Forelimb muscle (tissue), 1 donor: ENCODE measurements at places on chromosomes 7 and 10.

DNA sequence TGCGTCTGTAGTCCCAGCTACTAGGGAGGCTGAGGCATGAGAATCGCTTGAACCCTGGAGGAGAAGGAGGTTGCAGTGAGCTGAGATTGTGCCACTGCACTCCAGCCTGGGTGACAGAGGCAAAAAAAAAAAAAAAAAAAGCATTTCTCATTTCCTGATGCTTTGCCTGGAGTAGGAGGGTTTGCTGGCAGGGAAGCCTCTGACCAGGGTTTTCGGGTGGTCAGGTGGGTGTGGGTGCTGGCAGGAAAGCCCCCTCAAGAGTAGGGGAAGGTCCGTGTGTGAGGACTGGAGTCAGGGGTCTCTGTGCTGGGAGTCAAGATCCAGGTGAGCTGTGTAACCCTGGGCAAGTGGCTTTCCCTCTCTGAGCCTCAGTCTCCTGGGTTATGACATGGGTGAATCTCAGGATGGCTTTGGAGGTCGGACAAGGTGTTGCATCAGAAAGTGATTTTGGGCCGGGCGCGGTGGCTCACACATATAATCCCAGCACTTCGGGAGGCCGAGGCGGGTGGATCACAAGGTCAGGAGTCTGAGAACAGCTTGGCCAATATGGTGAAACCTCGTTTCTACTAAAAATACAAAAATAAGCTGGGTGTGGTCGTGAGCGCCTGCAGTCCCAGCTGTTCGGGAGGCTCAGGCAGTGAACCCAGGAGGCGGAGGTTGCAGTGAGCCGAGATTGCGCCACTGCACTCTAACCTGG lies 3.2 kb downstream of the AMZ1 start:
- no peak for DNase-seq

DNA sequence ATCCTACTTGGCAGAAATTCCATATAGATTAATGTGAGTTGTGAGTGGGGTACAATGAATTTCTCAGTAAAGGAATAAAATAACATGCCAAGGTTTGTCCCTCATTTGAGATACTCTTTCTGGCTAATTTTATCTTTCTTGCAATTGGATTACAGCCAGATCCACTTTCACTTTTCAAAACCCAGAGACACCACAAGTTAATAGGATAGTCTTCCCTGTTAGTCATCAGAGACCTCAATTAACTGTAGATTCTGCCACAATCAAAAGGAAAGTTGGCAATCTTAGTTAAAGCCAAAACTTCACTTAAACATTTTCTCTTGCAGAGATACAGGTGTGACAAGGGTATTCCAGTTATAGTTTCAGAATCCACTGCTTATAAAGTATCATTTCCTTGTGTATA lies 91.4 kb upstream of the PHYHIPL start:
- DNase-seq: no peak

GRCh38 chr10:30999070-30999712 lies 32.5 kb downstream of the ZNF438 start:
- DNase-seq: no peak

DNA sequence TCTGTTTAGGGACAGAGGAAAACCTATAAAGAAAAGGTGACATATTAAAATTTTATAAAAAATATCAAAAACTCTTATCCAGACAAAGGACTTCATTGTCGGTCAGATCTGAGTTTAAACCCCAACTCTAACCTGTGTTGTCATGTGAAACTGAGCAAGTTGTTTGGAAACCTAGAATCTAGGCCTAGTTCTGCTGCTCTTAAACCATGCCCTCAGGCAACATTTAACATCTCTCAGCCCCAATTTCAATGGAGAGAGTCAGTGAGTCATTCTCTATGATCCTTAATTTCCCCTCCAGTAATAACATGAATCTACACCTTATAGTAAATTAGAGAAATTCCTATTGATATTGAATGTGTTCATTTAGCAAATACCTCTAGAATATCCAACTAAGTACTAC lies 192.3 kb downstream of the IMMP2L start:
- no peak for DNase-seq

- no peak for DNase-seq
These were observed 58.7 kb downstream of the PLPP4 start for GRCh38 chr10:120515741-120516140.

GRCh38 chr7:114062810-114063209 lies 144.0 kb upstream of the PPP1R3A start:
- DNase-seq: no peak

DNA sequence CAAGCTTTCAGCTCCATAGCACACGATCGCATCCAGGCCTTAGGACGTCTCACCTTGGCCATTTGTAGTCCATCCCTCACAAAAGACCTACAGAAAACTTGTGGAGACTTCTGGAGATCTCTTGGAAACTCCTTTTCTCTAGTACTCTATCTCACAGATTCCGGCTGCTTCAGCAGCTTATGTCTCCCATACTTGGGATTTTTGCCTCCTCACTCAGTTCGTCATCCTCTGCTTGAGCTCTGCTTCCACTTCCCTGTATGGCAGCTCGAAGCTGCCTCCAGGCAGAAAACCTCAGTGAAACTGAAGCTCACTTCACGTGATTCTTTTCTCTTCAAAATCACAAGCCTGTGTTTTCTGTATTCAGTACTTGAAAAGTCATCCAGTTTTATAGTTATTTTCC lies 178.7 kb upstream of the GDF10 start:
- no peak for DNase-seq

GRCh38 chr10:688312-689120 lies 952 bp downstream of the DIP2C start:
- DNase-seq: no peak

- DNase-seq: no peak
These were observed 4.4 kb downstream of the OPN4 start for GRCh38 chr10:86658751-86659150.

- no peak for DNase-seq
These were observed 33.0 kb downstream of the ORC5 start for GRCh38 chr7:104174798-104175197.

DNA sequence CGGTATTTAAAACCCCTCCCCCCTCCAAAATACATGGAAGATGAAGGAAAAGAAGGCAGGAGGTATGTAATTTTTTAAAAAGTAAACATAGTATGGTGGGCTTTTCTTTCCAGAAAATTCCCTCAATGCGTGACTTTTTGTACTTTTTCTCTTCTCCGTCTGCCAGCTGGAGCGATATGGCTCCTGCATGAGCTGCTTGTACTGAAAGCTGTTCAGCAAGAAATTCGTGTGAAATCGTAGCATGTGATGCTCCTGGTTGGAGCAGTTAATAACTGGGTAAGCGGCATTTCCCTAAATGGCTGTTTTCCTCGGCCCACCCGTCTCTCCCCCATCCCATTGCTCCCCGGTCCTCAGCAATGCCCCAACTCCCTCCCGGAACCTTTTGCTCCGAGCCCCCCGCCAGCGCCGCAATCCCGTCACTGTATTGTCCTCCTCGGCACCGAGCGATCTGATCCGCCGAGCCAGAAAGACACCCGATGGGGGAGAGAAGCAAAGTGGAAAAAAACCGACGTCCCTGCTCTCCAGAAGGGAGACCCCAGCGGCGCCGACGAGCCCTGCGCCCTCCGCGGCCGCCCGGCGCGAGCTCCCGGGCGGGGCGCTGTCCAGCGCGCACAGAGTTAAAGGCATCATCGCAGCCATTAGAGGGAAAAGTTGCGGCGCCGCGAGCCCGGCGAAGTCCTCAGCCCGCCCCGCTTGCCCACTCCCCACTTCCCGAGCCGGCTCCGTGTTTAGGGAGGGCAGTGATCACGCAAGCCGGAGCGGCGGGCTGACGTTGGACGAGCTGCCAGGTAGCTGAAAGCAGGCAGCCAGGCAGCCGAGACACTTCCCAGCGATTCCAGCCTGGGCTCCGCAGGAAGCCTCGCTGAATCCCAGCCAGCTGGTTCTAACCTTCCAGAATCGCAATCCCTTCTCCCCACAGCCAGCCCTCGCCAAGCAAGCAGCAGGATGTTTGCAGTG lies at the start of gene VSTM2A:
Gene VSTM2A (plus strand): TSS at position 707 of the 957 bp plus-strand sequence. CDS start 356 bp downstream, outside the sequence.
- DNase-seq: no peak

- no peak for DNase-seq
These were observed 51.8 kb upstream of the MRLN start for GRCh38 chr10:59805014-59805413.

DNA sequence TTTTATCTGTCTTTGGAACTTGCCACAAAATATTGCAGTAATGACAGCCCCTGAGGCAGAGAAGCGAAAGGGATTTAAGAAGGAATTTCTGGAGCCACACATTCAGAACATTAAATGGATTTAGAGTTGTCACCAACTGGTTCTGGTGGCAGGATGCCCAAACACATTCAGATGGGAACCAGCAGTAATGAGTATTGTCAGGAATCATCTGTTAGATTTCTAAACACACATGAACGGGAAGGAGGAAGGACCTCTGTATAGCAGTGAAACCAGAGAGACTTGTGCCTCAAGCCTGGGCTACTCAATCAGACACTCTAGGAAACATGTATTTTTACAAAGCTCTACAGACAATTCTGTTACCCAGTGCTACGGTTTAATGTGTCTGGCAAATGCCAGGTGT lies 103.8 kb upstream of the CCNY start:
- no peak for DNase-seq

GRCh38 chr10:97362310-97363033 lies 27.9 kb upstream of the FRAT2 start:
- DNase-seq: no peak

- DNase-seq: no peak
These were observed at the start of gene KNDC1 for GRCh38 chr10:133159950-133160825. KNDC1 (plus strand) TSS chr10:133160219; CDS start chr10:133160468, 249 bp downstream.

DNA sequence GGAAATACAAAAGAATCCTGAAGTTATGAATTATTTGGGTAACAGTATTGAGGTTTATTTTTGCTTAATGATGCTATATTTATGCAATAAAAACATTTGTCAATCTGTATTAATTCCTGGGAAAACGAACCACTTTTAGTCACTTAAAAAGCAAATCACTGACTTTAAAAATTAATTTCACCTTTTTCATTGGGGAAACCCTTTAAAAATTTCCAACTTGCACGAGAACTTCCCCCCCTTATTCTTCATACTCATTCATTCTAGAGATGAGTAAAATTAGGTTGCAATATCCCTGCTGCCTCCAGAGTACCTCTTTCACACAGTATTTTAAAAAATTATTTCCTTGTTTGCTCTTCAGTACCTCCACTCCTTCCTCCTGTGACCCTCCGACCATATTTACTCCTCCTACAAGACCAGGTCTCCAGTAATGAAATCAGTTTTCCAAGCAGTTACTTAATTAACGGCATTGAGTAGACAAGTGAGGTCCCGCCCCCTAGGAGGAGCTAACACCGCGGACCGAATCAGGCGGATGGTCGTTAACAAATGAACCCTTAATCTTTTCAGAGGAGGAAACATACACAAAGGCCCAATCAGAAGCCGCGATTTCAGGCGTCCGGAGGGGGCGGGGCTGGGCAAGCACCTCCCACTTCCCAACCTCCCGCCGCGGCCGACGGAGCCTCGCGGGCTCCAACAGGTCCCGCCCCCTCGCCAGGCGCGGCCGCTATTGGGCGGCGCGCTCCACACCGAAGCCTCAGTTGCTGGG lies 465 bp upstream of the TRIM24 start:
- DNase-seq: peak; percentile 87

- no peak for DNase-seq
These were observed 35.2 kb downstream of the GLUD1 start for GRCh38 chr10:87059401-87059800.
